ENCODE measurements at places on chromosomes 12 and 14.

GRCh38 chr14:100660882-100661635 is 65.6 kb upstream of the DLK1 start:
- no peak for DNase-seq

GRCh38 chr12:122501489-122501989 is 807 bp upstream of the ZCCHC8 start:
- no peak for DNase-seq

- no peak for DNase-seq
Observed at GRCh38 chr14:68328509-68328908, 464.4 kb downstream of the ZFP36L1 start.

- no peak for DNase-seq
Observed at GRCh38 chr14:59213368-59214315, 25.2 kb downstream of the DAAM1 start.

DNA sequence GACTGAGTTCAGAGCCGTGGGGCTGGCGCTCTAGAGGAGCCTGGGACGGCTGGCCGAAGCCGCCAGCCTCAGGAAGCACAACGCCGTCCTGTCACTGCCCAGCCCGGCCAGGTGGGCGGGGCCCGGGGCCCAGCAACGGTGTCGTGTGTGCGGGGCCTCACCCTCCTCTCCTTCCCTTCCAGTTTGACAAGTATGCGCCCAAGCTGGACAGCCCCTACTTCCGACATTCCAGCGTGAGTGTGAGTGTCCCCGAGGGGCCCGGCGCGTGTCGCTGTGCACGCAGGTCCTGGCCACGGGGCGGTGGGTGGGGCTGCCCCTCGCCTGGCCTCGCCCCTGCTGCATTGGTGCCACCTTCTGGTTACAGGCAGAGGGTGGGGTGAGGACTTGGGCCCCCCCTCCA is 38.3 kb downstream of the LRCOL1 start:
- DNase-seq: no peak

- no peak for DNase-seq
Observed at GRCh38 chr12:102797528-102797927, 119.5 kb downstream of the PAH start.

Data from cortex of kidney (tissue), 1 donor.